ENCODE measurements at places on chromosomes 5 and 9.

DNA sequence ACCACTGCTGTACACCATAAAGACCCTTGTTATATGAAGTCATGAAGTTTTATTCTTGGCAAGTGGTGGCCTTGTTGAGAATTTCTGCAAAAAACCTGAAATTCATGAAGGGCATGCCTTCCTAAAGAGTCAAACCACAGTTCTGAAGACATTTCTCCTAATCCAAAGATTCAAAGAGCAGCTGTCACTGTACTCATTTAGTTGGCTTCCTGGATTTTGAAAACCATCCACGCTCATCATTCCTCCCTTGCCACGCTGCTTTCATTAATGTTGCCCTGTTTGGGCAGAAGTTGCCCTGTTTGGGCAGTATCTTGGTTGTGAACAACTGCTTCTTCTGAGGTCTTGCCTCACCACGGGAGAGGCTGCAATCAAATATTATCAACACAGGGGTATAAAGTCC is 560.3 kb upstream of the TLE4 start:
- no peak for DNase-seq

- DNase-seq, result no peak
Observed at GRCh38 chr5:1299511-1299850, 4.6 kb upstream of the TERT start.

DNA sequence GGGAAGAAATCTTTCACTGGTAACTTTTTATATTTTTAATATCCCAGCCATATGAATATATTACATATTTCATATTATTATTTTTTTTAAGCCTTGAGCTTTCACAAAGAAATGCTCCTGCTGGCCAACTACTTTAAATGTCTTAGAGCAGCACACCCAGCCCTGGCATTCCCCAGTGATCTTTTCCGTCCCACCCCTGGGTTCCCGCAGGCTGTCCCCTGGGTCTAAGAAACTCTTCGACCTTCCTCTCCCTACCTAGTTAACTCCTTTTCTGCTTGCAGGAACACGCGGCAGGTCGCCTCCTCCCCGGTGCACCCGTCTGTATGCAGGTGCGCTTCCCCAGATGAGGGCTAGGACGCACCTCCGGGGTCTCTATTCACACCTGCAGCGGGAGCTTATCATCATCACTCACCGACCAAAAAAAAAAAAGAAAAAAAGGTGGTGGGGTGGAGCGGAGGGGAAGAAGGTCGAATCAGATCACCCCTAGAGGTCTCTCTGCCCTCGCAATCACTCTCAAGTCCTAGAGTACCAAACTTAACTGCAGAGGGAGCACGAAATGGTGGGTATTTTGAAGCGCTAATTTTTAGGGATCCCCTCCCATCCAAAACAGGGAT is 696 bp downstream of the ZFP62 start:
- peak; percentile 16 for DNase-seq

- DNase-seq, result no peak
Observed at GRCh38 chr5:113378081-113378480, 56.7 kb downstream of the TSSK1B start.

GRCh38 chr9:109914280-109915027 is 134.5 kb downstream of the PALM2AKAP2 start:
- peak; percentile 76 for DNase-seq

GRCh38 chr9:86353655-86354010 is 577 bp downstream of the TUT7 start:
- peak; percentile 36 for DNase-seq

Data from cardiac fibroblast (primary cell).